ENCODE measurements at places on chromosomes 1 and 21.

DNA sequence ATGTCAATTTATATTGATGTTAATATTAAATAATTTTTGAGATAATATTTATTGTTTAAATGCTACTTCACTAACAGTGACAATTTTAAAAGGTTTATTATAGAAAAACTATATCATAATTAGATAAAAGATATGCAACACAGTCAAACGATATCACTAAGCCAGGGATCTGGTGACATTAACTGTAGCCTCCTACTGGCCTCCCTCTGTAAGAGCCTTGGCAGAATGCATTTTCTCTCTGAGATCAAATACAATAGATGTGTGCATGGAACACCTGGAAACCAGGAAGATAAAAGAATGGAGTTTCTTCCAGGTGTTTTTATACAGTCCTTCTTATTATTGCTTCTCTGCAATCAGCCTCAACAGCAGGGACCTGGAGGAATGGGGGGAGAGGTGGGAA lies 1762.1 kb downstream of the BRINP3 start:
- DNase-seq, result no peak

GRCh38 chr1:38527373-38527966 lies 332.1 kb downstream of the RRAGC start:
- no peak for DNase-seq

DNA sequence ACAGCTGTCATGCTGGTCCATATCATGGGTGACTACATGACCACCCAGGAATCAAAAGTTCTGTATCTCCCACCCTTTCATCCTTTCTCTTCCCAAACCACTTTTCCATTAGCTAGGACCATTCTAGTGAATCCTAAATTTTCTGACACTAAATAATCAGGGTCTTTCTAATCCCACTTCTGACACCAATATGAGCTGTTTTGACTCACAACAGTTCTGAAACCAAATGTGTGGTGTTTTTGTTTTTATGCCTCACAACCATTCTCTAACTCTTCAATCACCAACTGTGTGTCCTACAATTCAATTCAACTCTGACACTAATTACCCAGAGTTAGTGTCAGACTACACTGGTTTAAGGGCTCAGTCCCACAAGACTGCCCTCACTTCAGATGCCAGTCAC lies 63.9 kb downstream of the SMYD2 start:
- DNase-seq, result no peak

GRCh38 chr1:180964595-180964994 lies 51.9 kb downstream of the KIAA1614 start:
- DNase-seq, result no peak

GRCh38 chr1:145751491-145752037 lies 32.3 kb downstream of the CD160 start:
- DNase-seq, result peak; percentile 40

DNA sequence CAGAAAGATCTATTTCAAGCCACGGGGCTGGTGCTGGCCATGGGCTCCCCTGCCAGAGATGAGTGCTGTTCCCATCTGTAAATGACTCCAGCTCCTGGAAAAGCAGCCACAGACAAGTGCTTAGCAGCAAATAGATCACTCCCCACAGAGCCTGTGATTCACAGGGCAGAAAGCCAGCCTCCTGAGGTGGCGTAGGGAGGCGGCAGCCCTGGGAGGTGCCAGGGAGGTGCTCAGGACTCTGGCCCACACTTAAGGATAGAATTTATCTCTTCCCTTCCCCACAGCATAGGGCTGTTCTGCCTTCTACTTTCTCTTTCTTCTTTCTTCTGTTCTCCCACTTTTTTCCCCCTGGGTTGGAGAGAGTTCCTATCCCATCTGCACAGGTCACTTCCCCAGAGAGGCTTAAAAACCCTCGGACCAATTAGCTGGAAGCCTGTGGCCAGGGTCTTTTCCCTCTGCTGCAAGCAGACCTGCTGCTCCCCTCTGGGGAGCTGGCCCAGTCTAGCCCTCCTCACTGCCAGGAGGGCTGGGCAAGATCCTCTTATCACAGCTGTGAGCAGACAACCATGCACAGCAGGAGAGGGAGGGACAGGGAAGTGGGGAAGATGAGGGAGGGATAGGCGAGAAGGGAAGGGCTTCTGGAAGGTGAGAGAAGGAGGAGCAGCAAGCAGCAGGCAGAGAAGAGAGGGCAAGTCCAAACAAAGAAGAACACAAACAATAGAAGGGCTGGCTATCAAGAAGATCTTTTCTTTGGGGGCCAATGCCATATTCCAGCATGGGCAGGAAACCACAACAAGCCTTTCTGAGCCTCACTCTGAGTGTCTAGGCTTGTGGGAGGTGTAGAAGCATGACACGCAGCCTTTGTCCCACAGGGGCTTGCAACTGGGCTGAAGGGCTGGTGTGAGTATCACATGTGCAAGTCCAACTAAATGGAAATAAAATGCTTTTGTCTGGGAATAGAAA lies 41.0 kb downstream of the KCND3 start:
- peak; percentile 34 for DNase-seq

DNA sequence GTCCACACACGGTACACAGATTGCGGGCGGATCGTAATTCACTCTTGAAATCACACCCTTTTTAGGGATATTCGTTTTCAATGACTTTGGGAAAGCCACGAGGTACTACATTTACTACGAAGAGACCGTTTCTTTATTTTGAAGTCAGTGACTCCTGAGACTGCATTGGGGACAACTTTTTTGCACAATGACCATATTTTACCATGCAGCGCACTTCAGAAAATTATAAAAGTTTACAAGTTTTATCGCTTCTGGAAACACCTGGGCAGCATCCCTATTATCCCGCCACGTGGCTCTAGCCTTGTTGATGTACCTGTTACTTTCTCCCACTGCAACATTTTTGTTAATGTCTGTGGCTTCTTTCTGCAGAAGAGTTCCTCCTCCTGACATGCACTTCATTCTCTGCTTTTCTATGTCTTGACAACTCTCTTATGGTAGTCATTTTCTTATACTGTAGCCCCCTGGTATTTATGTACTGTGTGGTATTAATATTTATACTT lies 1.3 kb upstream of the AKT3 start:
- no peak for DNase-seq

DNA sequence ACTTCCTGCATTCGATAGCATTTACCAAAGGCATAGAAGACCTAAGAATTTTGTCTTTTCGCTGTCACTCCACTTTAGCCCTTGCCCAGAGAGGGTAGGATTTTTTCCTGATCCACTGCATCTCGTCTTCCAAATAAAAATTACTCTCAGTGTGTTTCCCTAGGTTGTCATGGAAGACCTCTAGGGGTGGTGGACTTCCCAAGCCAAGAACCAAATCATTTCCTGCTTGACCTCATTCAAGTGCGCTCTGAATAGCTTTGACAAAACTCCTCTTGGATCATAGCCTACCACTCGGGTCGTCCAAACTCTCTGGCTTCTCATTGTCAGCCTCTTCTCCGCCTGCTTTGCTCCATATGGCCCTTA lies 431 bp upstream of the C1orf52 start:
- DNase-seq, result no peak

DNA sequence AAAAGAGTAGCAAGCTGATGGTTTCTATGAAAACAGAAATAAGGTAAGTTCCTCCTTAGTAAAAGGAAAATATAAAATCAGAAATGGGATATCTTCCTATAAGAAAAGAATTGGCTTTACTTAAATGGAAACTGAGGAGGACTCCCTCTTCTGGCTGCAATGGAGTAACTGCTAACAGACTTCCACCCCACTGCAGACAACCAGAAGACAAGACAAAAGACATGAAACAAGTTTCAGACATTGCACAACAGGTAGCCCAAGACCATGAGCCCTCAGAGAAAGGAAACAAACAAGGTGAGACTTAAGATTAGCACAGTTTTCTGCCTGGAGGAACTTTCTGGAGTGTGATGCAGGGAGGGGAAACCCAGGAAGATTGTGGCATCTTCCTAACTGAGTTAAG lies 17.0 kb upstream of the OLFML2B start:
- no peak for DNase-seq

GRCh38 chr1:168755800-168756418 lies 26.9 kb upstream of the DPT start:
- no peak for DNase-seq

GRCh38 chr1:17624611-17625233 lies 85.2 kb downstream of the ARHGEF10L start:
- peak; percentile 46 for DNase-seq

DNA sequence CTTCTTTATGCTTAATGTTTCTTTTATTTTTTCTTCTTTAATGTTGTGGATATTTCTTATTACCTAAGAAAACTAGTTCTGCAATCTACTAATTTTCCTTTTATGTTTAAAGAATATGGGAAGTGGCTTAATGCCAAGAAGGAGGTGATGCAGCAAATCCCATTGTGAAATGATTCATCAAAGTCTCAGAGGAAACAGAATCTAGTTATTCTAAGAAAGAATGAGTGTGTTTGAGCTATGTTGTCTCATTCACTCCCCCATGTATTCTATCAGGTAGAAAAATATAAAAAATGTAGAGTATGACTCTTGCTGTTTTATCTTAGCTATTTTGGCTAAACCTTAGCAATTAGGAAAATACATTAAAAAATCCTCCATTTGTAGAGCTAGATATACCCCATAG lies 659.9 kb upstream of the RGS18 start:
- no peak for DNase-seq

DNA sequence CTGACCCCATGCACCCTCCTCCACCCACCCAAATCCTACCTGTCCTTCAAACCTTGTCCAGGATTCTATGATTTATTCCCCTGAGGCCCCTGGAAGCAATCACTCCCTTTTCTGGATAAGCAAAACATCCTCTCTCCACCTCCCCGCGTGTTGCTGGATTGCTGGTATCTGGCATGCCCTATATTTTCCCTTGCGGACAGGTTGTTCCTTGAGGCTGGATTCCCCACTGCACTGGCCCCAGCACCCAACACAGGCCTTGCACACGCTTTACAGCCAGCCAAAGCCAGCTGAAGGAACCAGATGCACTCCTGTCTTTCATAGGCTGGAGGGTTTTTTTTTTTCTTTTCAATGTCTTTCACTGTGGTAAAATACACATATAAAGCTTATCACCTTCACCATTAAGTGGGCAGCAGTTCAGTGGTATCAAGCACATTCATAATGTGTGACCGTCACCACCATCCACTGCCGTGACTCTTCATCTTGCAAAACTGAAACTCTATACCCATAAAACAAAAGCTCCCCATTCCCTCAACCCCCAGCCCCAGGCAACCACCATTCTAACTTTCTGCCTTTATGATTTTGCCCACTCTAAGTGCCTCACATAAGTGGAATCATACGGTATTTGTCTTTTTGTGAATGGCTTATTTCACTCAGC lies 50.9 kb downstream of the TOR1AIP2 start:
- no peak for DNase-seq

DNA sequence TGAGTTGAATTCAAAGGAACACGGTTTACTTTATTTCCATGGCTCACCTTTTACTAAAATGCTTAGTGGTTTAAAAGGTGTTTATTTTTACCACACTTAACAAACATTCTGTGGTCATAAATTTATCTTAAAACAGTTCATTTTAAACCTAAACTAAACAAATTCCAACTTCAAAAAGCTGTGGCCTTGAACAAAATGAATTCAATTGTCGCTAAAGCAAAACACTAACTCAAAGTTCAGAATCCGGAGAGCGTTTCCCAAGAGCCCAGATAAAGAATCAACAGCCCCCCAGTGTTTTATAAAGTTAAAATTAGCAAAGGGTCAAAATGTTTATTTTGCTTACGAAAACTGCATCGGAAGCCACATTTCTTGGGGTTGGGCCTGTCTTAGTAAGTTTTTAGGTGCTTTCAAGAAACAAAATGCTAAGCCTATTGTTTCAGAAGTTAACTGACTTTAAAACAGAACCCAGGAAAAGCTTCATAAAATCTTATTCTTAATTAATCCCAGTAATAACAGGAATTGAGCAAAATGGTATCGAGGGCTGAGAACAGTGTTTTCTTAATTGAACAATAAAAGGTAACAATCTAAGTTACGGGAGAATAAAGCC lies 1.3 kb downstream of the PUM1 start:
- peak; percentile 26 for DNase-seq

- peak; percentile 25 for DNase-seq
These were observed 808 bp downstream of the MAP3K21 start for GRCh38 chr1:233328142-233328921.

DNA sequence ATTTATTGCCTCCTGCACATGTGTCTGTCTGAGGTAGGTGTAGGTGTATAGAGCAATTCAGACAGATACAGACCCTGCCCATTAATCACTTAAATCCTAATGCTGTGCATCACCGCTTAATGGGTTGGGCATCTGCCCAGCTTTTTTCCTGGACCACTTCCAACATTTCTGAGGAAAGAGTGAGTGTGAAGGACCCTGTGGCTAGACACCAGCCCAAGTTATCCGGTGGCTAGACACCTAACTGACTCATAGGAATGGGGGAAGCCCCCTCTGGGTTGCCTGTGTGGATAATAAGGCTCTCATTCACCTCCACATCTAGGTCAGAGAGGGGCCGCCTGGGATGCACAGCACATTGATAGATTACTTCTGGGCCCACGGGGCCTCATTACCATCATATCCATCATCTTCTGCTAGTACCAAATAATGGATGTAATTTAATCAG lies 121.1 kb upstream of the RAVER2 start:
- DNase-seq, result no peak

GRCh38 chr1:32128479-32128878 lies 20.6 kb downstream of the KPNA6 start:
- no peak for DNase-seq

GRCh38 chr1:40769815-40770214 lies 13.8 kb upstream of the KCNQ4 start:
- DNase-seq, result no peak

GRCh38 chr21:28644762-28645161 lies 347.9 kb downstream of the LTN1 start:
- no peak for DNase-seq

DNA sequence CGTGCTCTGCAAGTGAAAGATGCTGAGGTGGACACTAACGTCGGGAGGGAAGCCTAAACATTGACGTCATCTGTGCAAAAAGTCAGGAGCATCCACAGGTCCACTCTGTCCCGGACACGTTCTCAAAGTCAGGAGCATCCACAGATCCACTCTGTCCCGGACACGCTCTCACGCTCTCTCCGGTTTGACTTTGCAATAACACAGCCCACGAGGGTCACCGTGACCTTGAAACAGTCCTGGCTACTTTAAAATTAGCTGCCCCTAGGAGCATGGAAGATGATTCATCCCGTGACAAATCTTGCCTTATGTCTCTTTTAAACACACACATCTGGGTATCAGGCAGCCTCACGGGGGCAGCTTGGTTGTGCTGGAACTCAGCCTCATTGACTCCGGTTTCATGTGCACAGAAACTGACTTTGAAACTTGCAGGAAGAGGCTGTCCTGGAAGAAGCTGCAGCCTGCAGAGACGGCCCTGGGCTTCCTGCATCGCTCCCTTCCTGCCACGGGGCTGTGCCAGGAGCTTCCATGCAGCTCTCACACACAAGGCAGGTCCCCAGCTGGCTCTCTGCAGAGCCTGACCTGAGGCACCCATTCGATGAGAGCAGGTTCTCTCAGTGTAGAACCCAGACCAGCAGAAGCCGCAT lies 18.1 kb upstream of the COL18A1 start:
- no peak for DNase-seq

Data from frontal cortex (tissue), 4 donors.